T-helper 17 cell (primary cell): ENCODE measurements at places on chromosomes 5 and 9.

DNA sequence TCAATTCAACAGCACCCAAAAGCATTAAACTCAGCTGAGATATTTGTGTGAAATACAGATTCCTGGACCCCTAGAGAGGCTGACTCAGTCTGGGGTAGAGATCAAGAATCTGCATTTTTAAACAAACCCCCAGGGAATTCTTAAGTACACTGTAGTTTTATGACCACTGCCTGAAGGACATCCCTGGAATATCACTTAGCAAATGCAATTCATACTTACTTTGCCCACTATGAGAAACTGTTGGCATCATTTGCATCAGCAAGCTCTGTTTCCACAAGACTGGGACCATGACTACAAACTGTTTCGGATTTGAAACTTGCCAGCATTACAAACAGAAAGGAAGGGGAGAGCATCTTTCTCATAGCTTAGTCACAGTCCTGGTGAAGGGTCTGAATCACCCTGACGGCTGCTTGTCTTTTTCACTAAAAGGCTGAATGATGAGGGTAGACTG, 63.7 kb downstream of the MLLT3 start:
- DNase-seq = no peak

DNA sequence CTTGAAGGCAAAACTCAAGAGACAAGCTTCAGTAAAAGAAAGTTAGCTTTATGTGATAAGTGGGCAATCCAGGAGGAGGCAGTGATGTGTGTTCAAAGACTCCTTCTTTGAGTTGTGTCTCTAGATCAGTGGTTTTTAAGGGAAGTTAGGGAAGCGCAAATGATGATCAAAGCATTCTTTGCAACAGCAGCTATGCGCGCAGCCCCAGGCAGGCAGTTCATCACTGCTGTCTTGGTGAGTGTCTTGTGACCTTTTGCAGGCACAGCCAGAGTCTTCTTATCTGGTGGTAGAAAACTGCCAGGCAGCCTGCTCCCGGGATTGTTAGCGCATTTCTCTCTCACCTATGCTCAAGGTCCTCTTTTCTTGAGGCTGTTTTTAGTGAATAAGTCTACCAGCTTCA, 40.3 kb upstream of the CLK4 start:
- no peak for DNase-seq

DNA sequence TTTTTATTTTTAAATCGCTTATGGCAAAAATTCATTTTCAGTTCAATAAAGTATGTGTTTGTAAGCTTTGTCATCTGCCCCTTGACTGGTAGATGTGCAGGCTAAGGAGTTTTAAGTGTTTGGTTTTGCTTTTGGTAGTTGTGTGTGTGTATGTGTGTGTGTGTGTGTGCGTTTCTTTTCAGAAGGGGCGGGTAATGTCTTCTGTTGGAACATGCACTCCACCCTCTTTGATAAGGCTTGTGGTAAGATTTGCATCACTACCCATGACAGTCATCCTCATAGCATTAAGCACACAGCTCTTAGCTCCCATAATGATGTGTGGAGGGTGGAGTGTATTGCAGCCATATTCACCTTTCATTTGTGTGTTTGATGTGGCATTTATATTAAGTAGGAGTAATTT, 92.1 kb upstream of the FSD1L start:
- DNase-seq = no peak

GRCh38 chr5:113760486-113760885, 247.0 kb downstream of the YTHDC2 start:
- DNase-seq = no peak

DNA sequence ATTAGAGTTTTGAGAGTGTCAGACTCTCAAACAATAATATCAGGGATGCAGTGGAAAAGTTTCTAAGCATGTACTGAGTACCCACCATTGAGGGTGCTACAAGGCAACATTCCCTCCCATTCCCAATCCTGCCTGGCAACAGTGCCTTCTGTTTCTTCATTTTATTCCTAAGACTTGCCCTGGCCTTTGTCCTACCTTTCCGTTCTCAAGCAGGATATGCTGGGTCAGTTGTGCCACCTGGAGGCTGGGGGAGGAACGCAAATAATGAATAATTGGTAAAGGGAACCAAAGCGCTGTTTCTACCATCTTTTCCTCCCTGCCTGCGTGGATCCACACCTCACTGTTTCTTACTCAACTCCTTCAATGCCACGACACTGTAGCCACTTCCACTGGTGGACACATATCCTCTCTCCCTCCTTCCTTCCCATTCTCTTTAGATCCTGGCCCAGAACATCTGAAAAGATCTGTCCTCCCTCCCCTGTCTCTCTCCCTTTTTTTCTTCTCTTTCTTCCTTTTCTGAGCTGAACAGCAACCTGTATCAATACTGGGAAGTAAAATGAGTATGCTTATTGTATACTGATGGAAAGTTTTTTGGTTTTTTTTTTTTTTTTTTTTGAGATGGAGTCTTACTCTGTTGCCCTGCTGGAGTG, 149.5 kb downstream of the C9orf152 start:
- DNase-seq = peak; percentile 15

- DNase-seq = no peak
These were observed 167.9 kb upstream of the PAPPA start for GRCh38 chr9:115985657-115986056.

- no peak for DNase-seq
These were observed 42.8 kb upstream of the IL6ST start for GRCh38 chr5:56037531-56038010.

GRCh38 chr5:14417792-14418765, 163.5 kb upstream of the OTULINL start:
- DNase-seq = no peak

GRCh38 chr5:132456987-132457361, 33.6 kb downstream of the IRF1 start:
- no peak for DNase-seq

GRCh38 chr5:10586555-10586954, 22.7 kb downstream of the ANKRD33B start:
- no peak for DNase-seq

GRCh38 chr9:86764221-86764624, 183.1 kb downstream of the GAS1 start:
- no peak for DNase-seq

DNA sequence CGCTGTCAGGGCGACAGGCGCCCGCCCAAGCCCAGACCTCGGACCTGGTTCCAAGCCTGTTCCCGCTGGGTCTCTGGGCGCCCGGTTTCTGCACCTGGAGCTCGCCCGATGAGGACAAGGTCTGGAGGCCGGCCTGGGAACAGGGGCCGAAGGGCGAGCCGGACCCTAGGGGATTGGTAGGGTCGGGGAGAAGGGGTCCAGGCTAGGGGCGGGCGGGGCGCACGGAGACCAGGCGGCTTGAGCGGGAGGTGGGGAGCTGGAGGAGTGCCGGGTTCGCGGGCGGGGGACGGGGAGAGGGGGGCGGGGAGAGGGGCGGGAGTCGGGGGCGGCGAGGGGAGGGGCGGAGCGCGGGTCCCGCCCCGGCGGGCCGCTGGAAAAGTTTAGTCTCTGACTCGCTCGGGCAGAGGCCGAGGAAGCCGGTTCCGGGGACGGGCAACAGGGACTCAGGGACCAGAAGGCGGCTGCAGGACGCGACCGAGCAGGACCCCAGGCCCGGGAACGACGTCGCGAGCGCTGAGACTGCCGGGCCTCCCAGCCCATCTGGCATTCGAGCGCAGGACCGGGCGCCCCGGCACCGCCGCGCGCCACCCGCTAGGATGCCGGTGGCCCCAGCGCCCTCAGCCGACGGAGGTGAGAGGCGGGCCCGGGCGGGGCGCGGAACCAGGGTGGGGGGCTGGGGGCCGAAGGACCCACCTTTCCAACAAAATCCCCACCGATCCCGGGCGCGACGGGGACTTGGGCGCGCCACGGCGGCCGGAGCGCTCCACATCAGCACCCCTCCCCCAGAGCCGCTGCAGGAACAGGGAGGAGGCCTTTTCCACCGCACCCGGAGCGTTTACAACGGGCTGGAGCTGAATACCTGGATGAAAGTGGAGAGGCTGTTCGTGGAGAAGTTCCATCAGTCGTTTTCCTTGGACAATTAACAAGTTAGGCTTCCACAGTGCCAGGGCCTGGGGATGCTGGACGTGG, at the start of gene S1PR3:
TSS of gene S1PR3 (plus strand) at position 403 of the 969 bp plus-strand sequence. CDS start 9,733 bp downstream, outside the sequence.
- no peak for DNase-seq

DNA sequence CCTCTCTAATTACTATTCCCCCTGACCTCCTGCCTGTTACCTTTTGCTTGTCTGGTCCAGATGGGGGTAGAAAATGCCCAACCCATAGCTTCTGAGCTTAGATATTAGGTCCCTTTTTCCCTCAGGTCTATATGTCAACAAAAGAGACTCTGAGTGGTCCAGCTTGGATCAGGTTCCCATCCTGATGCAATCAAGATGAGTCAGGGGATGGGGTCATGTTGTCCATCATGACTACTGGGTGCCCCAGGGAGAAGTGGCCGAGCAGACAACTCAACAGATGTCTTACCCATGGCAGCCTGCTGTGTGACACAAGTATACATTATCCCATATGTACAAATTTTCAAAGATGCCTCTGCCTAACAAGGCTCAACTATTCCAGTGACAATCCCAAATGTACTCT, 9.1 kb upstream of the ANKH start:
- no peak for DNase-seq

DNA sequence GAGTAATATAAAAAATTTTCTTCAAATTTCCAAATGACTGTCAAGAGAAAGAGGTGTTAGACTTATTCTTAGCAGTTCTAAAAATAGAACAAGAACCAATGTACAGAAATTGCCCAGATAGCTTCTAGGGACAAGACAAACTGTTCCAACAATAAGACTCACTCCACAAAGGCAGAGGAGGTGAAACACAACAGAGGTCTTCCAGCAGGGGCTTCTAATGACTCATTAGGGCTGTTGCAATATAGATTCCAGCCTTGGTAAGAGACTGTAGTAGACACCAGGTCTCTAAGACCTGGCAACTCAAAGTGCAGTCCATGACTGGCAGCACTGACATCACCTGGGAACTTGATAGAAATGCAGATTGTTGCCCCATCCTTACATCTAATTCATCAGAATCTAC, 134.6 kb upstream of the VLDLR start:
- DNase-seq = no peak

DNA sequence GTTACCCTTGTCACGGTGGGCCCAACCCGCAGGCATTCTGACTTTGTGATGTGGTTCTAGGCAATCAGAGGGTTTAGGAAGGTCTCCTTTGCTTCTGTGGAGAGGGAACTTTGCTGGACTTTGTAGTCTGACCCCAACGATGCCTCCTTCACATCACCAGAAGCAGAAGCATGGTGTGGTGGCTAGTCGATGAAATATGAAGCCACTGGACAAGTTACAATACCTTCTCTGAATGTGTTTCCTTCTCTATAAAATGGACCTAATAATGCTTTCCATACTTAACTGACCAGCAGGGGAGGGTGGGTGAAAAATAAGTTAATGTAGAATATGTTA, 607 bp downstream of the SPEF2 start:
- no peak for DNase-seq

DNA sequence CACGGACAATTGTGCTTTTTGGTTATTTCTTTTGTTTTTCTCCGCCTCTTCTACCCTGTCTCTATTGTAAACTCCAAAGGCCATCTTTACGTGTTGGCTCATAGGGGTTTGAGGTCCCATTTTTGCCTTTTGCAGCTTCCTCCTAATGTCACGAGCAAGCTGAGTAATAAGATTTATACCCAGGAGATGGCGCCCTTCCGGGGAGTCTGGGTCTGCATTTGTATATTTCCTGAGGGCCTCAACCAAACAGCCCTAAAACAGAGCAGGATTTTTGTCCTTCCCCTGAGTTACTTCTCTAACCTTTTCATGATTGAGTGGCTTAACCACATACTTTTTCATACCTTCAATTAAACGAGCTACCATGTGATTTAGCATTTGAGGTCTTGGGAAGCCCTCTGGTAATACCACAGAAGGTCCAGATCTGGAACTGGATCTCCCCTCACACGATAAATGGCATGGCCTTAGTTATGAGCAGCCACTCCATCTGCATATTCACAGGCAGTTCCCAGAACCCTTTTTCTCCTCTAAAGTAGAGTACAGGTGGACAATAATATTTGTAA, 11.2 kb upstream of the CFAP95 start:
- DNase-seq = no peak

DNA sequence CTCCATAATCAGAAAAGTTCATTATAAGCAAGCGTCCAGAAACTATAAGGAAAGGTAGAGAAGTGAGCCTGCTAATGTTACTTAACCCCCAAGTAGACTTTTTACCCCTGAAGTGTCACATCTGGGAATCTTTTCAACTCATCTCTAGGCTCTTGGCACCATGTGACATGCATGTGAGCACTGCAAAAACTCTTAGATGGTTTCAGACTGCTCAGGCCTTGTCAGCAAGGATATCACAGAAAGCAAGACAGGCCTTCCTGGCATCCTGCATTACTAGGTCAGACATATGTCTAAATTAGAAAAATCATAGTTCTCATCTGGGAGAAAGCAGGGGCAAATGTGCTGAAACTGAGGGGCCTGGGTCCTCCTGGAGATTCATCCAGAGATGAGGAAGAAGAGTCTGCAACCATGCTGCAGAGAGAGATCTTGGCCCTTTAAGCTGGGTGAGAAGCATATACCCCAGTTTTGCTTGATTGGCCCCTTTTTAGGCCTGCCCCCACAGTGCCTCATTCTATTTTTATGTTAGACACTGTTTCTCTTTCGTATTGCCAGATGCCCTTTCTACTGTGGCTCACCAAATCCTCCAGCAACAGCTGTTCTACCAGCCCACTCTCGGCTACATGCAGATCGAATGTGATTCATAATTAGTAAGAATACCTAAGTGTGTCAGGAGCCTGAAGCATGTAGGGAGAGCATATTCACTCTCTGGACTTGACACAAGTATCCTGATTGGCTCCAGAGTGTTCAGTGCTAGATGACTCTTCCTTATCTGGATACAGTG, 19.0 kb downstream of the TMEM8B start:
- no peak for DNase-seq

- DNase-seq = no peak
These were observed 130.5 kb upstream of the HAND1 start for GRCh38 chr5:154608531-154609011.
